ENCODE measurements at places on chromosomes 4 and X. TPM values are rescaled to one million over a fixed set of nuclear protein-coding genes. Genes with fewer than 3 reads are reported as not detected.

The FAT4 gene
- total RNA-seq, result 13.1 TPM

The TMEM150C gene
- total RNA-seq, result 1.5 TPM

The VCX2 gene
- not detected for total RNA-seq

The ARAF gene
- total RNA-seq, result 17.6 TPM

The PCDH7 gene
- 2.7 TPM for total RNA-seq

The KIF4A gene
- 17.8 TPM for total RNA-seq

All from subcutaneous preadipocyte (primary cell).